ENCODE measurements at places on chromosomes 1 and 21.

DNA sequence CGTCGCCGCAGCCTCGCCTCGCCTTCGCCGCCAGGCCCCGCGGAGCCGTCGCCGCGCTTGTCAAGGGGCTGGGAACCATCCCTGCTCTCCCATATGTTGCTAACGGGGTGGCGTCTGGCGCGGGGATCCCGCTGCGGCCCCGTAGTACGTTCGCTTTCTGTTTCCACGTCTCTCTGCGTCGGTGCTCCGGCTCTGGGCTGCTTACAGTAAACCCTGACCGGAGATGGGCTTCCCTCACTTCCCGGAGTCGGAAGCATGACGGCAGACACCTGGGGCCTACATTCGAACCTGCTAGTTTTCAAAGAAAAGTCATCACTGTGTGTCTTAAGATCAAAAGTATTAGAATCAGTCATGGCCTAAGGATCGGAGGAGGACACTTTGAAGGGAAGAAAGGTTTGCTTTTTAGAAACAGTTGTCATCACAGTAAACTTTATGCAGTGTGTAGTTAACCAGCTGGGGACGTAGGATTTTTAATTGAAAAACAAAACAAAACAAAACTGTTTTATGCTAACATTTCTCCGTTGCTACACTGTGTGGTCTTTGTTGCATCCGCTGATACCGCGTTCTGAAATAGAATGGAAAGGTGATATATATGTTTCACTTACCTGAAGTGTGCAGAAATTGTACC, 69.0 kb downstream of the SLC35A3 start:
- peak; percentile 69 for DNase-seq

DNA sequence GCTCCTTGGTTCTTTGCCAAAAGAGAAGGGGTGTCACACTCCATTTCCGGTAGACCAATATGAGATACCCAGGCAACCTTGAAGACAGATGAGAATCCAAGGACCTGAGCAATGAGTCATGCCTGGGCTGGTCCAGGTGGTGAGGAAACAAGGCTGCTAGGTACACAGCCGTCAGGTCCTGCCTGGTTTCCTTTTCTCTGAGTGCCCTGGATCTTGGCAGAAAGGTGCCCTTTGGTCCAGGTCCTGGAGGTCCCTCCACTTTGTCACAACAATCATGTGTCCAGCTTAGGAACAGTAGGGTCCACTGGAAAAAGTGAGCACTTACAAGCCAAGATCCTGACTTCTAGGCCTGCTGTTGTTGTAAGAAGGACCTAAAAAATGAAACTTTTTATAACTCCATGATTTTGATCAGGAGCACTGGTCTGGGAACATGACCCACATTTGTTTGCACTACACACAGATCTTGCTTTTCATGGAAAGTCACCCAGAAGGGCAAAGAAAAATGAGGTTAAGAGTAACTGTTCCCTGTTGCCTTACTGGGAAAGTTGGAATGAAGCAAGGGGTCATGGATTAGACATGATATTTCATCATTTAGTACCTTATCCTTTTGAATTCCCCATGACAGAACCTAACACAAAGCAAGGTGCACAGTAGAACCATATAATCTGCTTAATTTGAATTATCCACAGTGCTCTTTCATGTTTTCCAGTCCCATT, 94.7 kb downstream of the PAPPA2 start:
- no peak for DNase-seq

DNA sequence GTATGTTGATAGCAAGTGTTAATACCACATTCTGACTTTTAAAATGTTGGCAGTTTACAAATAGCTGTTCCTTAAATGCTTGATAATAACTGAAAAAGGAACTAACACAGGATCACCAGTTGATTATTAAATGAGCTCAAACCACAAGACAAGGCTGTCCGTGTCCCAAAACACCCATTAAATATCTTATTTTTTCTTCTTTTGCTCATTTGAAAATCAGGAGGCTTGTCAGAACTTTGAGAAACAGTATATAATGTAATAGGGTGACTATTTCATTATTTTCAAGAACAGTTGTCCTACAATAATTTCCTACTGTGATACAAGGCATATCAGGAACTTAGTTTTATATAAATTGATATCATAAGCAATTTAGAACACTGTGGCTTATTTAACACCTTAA, 2.7 kb downstream of the CDKN2C start:
- no peak for DNase-seq

DNA sequence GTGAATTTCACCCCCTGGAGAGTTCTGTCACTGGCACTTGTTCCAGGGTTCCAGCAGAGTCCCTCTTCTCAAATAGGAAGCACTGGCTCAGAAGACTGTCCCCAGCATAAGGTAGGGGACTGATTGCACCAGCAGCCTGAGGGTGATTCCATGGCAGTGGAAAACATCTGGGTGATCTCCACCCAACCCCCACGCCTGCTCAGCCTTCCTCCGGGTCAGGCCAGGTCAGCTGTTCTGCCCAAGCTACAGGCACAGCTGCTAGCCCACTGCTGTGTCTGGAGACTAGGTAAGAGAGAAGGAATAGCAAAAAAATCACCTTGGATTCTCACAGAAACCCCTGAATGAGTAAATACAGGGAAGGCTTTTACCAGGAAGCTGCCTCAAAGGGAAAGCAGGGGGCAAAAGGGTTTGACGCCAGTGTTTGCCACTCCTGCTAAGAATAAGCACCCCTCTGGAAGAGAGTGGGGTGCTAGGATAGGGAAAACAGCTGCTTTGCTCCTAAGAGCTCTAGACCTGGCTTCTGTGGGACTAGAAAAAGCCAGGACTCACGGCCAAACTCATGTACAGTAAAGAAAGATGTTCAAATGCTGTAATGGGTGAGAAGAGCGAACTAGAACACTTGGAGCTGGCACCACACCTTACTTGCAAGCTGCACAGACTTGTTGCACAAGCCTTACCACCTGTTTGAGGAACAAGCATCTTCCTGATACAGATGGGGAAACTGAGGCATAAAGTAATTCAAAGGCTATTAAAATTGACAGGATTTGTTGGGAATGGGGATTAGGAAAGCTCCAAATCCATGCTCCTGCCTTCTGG, 1.0 kb upstream of the DENND2D start:
- DNase-seq: peak; percentile 62

DNA sequence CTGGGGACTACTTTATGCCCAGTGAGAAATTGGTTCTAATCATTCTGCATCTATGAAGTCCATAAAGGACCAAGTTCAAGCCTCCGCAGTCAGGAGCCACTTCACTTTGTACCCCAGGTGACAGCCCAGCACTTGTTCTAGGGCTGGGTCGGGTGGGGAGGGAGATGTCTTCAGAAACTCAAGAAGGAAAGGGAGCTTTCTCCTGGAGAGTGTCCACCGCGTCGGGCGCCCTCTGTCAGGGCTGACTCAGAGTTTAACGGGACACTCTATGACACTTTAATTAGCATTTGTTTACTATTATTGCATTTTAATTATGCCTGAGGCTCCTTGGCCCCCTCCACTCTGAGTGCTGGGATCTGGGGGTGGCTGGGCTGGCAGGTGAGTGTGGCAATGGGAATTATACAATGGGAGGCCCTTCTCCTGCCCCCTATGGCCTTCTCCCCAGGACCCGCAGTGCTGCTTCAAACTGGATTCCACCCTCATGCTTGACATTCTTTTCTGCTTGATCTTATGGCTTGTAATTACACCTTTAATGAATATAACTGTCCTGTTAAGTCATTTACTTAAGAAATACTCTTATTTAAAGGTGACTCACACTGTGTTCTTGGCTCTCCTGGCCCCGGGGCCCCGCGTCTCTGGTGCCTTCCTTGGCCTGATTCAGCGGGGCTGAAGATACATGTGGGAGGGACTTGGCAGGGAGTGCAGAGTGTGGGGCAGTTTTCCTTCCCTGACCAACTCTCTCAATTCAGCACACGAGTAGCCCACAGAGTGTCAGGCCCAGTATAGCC, 136.6 kb downstream of the PLXNA2 start:
- DNase-seq: no peak

DNA sequence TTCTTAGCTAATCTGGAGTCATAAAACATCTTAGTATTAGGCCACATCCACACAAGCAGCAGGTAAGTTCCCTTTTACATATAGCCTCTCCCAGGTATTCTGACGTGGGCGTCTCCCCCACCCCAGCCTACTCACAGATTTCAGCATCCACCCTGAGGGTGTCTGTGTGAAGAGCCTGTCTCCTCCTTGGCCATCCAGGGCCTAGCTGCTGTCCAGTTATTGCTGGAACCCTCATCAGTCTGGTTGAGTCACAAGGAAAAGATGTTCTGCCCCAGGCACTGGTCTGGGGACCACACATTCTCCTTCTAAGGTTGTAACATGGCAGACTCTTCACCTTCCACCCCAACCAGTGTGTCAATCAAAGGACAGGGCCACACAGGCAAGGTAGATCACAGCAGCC, 57.6 kb downstream of the ETS2 start:
- no peak for DNase-seq

DNA sequence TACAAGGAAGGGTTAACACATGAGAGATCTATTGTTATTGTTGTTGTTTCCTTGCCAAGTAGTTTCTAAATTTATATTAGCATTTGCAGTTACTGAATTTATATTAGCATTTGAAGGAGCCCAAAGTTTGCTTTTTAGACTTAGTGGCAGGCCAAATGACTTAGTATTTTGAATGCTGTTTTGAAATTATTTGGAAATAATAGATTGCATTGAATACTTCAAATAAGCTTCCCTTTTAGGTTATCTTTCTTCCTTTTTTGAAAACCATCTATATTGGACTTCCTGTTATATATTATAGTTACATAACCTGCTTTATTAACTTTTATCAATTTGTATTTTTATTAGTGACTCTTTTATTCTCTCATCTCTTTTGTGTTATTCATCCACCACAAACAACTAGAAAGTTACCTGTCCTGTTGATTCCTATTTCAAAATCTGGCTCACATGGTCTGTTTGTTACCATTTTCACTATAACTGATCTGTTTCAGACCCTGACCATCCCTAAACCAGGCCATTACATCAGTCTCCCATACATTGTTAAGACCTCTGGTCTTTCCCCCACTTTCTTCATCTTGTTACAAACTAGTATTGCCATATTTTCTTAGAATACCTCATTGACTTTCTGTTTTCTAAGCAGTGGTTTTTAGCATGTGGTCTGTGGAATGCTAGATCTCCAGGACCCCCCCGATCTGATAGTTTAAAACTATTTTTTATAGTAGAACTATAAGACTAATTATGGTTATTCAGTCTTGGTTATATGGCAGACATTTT, 185.2 kb downstream of the RASAL2 start:
- DNase-seq: no peak

DNA sequence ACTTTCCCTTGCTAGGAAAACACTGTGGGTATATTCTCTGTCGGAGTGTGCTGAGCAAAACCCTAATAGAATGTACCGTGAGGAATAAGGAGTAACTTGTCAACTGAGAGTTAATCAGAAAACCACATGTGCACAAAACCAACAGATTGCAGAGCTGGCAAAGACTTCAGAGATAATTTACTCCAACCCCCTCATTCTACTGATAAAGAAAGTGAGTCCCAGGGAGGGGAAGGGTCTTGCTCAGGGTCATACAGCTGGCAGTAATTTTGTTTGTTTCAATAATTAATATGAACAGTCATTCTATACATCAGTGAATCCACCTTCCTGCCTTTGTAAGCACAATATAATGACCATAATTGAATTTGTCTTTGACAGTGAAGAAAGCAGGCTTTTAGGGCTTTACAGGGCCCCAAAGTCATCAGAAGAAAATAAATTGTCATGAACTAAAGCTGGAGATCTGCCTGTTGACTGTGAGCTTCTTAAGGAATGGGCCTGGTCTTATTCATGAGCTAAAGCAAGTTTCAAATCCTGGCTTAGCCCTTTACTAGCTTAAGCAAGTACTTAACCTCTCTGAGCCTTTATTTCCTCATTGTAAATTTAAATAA, 67.2 kb upstream of the HOOK1 start:
- DNase-seq: no peak

GRCh38 chr1:116679828-116680628, 12.5 kb upstream of the IGSF3 start:
- DNase-seq: peak; percentile 97

DNA sequence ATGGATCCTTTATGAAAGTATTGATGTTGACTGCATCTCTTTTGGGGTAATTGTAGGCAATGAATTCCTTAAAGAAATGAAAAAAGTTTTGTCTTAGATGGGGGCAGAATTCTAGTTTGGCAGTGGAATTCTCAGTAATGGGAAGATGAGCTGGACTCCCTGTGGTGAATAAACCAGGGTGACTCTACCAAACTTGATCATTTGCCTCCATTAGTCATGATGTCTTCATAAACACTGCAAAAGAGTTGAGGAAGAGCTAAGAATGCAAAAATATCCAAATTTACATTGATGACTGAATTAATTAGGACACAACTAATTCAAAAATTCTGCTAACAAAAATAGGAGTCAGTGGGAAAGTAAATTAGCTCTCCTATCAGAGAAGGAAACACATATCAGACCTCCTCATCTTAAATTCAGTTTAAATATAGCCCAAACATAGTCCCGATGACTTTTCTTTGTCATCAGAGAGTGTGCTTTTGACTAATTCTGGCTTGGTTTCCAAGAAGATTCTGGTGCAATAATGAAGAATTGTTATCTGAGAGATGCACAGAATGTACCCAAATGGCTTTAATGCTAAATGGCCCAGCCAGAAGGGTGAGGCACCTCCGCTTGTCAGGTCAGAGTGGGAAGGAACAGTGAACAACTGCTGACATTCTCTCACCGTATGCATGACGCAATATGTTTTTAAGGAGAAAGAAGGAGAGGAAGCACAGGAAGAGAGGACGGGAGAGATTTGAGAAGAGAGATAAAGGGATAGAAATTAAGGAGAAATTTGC, 525.1 kb downstream of the LMO4 start:
- DNase-seq: peak; percentile 30

- no peak for DNase-seq
These were observed 16.1 kb upstream of the ATP1B1 start for GRCh38 chr1:169090308-169090899.

- no peak for DNase-seq
These were observed 173.6 kb downstream of the PTGER3 start for GRCh38 chr1:70874063-70874462.

GRCh38 chr1:29499104-29499650, 262.9 kb downstream of the PTPRU start:
- DNase-seq: no peak

- no peak for DNase-seq
These were observed 3.7 kb downstream of the ADAMTSL4 start for GRCh38 chr1:150552911-150553289.

DNA sequence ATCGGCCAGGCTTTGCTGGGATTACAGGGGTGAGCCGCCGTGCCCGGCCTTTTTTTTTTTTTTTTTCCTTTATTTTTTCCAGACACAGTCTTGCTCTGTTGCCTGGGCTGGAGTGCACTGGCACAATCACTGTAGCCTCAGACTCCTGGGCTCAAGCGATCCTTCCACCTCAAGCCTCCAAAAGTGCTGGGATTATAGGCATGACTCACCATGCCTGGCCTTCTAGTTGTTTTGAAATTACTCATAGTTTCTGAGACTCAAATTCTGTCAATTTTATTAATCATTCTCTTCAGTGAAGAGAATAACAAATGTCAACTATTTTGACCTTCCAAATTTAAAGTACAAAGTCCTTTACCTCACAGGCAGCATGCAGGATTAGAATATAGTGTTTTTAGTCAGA, 374.5 kb downstream of the PLA2G4A start:
- DNase-seq: no peak

GRCh38 chr1:206029484-206029883, 5.8 kb upstream of the CTSE start:
- peak; percentile 52 for DNase-seq
